ENCODE measurements at places on chromosomes 2 and 18. TPM values are rescaled to one million over a fixed set of nuclear protein-coding genes. Genes with fewer than 3 reads are reported as not detected.

CXCR2 gene
- not detected for total RNA-seq

NTSR2 gene
- not detected for total RNA-seq

CPS1 gene
- 20.9 TPM for total RNA-seq

RETSAT gene
- 58.6 TPM for total RNA-seq

CD226 gene
- total RNA-seq, result 0.66 TPM

AMER3 gene
- not detected for total RNA-seq

TMEM185B gene
- total RNA-seq, result 26.8 TPM

TYMS gene
- total RNA-seq, result 17.2 TPM

C1QL2 gene
- not detected for total RNA-seq

CCDC102B gene
- total RNA-seq, result 18.2 TPM

FSHR gene
- not detected for total RNA-seq

SCN7A gene
- total RNA-seq, result 16.4 TPM

All from smooth muscle cell of trachea (primary cell).